Inflammatory macrophage treated with lipopolysaccharide for 4 hours (primary cell): ENCODE measurements at places on chromosomes 3 and 15.

DNA sequence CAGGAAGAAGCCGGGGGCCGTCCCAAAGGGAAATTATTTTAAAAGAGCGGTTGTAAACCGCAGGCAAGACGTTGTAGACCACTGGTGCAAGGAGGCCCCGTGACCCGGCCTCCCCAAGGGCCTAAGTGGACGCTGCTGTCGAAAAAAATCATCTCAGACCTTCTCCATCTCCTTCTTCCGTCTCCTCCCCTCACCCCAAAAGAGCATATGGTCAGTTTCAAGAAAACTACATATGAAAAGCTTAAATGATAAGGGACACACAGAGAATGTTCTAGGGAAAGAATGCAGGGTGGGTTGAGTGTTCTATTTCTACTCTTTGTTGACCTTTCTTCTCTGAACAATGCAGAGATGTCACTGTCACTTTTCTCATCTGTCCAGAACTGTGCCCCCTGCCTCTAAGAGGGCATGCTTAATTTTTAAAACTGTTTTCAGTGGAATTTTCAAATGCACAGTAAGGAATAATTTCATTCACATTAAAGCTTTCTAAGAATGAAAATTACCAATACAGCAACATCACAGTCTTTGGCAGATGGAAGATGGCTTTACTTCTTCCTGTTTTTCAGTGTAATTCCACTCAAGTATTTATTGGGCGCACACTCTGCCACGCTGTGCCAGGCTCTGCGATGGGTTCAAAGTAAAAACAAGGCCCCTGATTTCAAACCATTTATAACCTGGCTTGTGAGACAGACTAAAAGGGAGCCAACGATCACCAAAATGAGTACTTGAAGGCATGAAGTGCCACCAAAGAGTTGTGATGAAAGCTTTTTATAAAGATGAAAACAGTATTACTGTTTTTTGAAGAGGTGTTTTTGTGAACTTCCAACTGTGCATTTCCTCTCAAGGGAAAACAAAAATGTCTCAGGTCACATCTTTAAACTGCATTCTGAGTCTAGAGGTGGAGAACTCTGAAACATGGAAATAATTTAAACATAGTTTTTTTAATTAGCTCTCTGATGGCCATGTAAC, 891 bp upstream of the TOP2B start:
- DNase-seq, result peak; percentile 42

DNA sequence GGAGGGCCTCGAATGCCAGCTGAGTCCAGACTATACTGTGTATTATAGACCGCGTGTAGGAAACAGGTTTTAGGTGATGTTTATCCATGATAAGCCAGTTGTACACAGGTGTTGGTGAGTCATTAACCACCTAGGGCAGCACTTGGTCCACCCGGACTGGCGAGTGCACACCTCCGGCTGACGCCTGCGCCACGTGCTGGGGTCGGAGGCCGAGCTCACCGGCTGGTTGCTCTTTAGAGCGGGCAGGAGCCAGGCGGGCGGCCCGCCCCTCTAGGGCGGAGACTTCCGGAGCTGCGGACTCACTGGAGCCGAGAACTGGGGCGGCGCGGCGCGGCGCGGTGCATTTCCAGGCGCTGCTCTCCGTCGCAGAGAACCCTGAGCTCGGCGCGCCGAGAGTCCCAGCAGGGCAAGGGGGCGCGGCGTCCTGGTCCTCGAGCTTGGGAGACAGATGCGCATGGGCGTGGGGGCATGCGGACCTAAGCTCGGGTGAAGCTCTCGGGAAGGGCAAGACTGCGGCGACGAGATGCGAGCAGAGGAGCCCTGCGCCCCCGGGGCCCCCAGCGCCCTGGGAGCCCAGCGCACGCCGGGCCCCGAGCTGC, at the start of gene ESYT3:
TSS of gene ESYT3 (plus strand) at position 341 of the 599 bp plus-strand sequence. CDS start at position 524, 183 bp downstream.
- peak; percentile 58 for DNase-seq

- DNase-seq, result no peak
These were observed 60.8 kb downstream of the TFDP2 start for GRCh38 chr3:142088522-142088921.

DNA sequence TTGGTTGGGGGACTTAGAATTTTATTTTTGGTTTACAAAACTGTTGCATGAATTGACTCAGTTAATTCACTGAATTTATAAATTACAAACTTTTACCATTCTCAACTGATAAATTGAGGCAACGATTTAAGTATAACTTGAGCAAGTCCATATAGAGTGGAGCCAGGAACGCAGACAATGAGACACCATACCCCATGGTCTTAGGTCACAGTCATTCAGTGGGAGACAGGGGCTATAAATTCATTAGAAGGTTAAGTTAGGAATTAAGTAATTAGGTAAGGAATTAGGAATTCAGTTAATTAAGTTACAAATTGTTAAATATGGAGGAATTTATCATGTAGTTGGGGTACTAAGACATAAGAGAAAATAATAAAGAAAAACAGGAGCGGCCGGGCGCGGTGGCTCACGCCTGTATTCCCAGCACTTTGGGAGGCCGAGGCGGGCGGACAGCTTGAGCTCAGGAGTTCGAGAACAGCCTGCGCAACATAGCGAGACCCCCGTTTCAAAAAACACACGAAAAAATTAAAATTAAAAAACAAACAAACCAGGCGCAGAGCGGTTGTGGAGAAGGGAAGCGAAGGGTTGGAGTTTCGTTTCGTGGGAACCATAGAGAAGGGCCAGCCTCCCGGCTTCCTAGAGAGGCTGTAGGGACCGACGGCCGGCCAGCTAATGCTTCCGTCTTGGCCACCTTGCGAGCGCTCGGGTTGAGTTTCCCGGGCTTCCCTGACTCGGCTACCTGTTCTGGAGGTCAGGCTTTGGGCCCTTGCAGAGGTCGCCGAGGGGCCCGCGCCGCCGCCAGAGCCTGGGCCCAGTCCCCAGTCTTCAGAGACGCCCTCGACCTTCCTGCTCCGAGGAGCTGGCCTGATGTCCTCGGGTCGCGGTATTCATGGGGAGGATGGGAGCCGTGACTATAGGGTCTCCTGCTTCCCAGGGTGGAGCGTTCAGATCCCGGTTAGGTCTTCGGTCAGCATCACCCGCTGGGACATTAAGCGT, at the start of gene ZNF619:
TSS of gene ZNF619 (plus strand) at position 645 of the 993 bp plus-strand sequence. CDS start 858 bp downstream, outside the sequence.
- DNase-seq, result peak; percentile 78

- no peak for DNase-seq
These were observed at the start of gene MYRIP for GRCh38 chr3:39809181-39809994. Gene MYRIP, plus strand, starts transcription at chr3:39809609. Its CDS starts 91,208 bp downstream, at chr3:39900817.

- no peak for DNase-seq
These were observed 162.4 kb upstream of the LRRN1 start for GRCh38 chr3:3636815-3637214.

DNA sequence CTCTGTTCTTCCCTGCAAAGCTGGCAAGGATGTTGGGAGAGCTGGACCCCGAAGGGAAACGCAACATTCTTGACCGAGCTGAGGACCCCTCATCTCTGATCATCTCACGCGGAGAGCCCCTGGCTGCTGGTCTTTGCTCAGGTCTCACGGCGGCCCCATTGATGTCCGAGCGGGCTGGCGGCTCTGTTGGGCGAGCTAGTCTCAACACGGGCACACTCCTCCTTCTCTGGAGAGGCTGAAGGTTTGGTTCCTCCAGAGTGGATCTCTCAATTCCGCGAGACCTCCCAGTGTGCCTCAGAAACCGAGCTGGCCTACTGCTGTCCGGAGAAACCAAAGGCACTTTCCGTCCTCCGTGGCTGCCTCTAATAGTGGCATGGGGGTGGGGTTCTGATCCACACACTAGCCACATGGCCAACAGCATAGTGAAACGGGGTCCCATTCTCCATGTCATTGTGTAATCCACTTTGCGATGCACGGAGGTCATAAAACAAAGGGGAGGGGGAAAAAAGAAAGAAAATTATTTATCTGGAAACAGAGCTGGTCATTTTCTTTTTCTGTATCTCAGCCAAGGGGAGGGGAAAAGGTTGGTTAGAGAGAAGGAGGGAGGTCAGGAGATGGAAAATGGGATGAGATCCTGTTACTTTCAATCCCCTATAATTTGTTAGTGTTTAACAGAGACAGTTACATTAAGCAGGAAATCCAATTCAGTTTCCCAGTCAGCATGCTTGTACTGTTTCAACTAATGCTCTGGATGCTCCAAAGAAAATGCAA, 1.3 kb downstream of the CCDC80 start:
- DNase-seq, result no peak

DNA sequence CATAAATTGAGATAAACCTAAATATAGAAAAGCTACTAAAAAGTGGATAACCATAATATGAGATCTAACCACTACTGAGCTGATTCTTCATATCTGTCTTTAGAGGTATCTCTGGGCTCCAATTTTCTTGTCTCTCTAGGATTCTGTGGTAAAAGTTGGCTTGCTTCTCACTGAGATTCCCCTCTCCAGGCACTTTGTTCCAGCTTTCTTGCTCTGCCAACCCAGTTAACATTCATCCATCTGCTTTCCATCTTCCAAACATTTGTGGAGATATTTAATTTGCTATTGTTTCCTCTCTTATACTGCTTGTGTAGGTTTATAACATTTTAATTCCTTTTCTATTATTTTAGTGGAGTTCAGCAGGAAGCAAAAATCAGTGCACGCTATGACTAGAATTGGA, 97.6 kb upstream of the LMCD1 start:
- no peak for DNase-seq

GRCh38 chr3:52525680-52526561, 7.7 kb downstream of the NT5DC2 start:
- no peak for DNase-seq

- DNase-seq, result no peak
These were observed 31.4 kb upstream of the LYZL4 start for GRCh38 chr3:42441791-42442190.

DNA sequence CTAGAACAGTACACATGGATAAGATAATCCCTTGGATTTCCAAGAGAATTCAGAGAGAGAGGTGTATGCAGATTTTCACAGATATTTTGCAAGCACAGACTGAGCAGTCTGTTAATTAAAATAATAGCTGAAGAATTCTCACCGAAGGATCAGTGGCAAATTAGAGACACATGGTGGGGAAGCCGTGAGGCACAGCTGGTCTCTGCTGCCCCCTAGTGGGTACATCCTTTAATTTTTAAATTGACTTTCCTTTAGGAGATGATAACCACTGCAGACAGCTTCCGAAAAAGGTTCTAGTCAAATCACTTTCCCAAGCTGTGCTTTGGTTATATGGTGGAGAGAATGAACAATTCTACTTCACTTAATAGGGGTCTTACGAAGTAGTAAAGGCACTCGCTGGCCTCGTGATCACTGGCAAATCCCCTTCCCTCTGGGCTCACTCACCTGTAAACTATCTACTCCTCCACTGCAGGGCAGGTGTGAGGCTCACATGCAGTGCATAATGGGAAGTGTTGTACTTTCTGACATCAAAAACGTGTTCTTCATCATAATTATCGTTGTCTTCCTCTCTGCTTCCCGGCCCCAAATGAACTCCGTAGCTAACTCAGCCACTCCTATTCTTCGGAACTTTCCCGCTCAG, 19.5 kb downstream of the MESD start:
- DNase-seq, result peak; percentile 66

GRCh38 chr3:141392897-141393734, 24.8 kb downstream of the ZBTB38 start:
- no peak for DNase-seq

- peak; percentile 47 for DNase-seq
These were observed 23.7 kb downstream of the CFAP92 start for GRCh38 chr3:128969993-128970739.

DNA sequence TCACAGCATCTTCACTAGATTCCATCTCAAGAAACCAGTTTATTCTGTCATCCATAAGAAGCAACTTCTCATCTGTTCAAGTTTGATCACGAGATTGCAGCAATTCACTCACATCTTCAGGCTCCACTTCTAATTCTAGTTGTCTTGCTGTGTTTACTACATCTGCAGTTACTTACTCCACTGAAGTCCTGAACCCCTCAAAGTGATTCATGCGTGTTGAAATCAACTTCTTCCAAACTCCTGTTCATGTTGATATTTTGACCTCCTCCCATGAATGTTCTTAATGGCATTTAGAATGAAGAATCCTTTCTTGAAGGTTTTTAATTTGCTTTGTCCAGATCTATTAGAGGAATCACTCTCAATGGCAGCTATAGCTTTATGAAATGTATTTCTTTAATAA, 287.6 kb upstream of the TBL1XR1 start:
- no peak for DNase-seq

- DNase-seq, result no peak
These were observed 23.3 kb downstream of the TGFBR2 start for GRCh38 chr3:30629746-30630145.

DNA sequence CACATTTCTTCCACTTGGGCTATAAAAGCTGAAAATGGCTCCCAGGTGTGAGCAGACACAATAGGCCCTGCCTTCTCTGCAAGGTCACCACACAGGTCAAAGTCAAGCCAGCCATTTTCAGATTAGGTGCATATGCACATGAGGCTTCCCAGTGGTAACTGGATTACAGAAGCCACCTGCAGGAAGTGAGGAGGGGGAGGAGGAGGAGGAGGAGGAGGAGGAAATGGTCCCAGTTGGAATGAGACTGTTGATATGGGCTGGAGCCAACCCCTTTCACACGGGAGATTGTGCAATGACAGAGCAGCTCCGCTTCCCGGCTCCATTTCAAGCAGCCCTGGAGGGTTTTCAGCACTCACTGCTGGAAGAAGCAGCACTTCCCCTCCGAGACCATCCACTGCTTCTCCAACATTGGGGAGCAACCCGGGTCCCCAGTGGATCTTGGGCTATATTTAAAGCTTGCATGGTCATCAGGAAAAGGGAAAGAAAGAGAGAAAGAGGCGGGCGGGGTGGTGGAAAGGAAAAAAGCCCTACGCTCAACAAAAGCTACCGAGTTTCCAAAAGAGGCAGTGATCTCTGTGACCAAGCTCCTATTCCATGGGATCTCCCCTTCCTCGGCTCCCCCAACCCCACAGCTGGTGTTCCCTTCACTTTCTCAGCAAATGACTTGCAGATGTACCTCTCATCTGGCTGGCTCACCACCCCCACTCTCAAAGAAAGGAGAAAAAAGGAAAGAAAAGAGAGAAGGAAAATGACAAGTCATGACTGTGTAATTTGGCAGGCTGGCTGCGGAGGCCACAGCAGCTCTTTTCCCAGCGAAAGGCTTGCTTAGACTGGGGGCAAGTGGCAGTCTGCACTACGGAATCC, 58.3 kb downstream of the LRIG1 start:
- DNase-seq, result no peak

- DNase-seq, result peak; percentile 55
These were observed 44.5 kb upstream of the FNDC3B start for GRCh38 chr3:171994646-171995428.

GRCh38 chr3:187186375-187186774, 10.9 kb upstream of the RTP1 start:
- no peak for DNase-seq
